ENCODE measurements at places on chromosomes 1 and 21.

GRCh38 chr1:214864896-214865688 is 217.4 kb upstream of the KCNK2 start:
- DNase-seq = no peak

- DNase-seq = no peak
Measured at GRCh38 chr1:204453141-204453772, 41.3 kb downstream of the PIK3C2B start.

DNA sequence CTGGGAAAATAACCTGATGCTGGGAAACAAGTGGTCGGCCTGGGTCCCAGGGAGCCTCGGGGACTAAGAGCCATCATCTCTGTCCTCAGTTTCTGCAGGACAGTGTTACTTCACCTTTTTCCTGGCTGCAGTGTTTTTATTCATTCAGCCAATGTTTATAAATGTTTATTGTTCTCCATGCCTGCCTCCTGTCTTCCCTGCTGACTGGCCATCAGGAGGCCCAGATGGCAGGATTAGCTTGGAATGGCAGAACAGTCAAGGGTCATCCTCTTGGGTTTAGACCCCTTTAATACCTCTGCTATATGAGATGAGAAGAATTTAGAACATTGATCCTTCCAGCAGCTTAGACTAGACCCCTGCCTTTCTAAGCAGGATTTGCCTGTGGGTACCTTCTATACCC is 13.3 kb downstream of the MAPKAPK2 start:
- DNase-seq = no peak

- DNase-seq = no peak
Measured at GRCh38 chr1:179817056-179817455, 60.5 kb downstream of the TOR1AIP2 start.

DNA sequence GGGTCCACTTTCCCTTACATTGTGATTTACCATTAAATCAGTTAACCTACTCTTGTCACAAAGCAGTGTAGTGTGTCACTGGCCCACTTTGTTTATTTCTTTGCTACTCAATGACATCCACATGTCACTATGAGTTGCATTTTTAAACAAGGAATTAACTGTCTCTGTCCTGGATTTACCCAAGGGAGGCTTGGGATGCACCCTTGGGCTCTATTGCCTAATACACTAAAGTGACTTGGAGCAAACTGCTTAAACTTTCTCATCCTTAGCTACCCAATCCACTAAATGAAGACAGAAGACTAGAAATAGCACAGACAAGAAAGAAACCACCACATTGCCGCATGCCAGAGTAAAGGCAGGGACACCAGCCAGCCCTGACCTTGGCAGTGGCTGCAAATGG is 136.2 kb upstream of the TIAM1 start:
- no peak for DNase-seq

DNA sequence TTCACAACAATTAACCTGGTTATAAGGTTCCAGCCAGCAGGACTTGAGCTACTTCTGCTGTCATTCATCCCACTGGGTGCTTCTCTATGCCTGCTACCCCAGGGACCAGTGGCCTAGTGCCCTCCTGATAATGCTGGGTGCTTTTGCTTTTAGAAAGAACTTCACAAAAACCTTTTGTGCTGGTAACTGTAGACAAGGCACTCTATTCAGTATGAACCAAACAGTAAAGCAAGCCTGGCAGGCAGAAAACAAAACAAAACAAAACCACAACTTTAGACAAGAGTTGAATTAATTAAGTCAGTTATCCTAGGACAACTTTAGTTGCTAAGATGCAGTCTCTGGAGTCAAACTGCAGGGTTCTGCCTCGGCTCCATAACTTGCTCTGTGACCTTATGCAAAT is 61.9 kb upstream of the ADGRL2 start:
- DNase-seq = no peak
